Islet precursor cell (in vitro differentiated cells): ENCODE measurements at places on chromosomes 4 and X.

DNA sequence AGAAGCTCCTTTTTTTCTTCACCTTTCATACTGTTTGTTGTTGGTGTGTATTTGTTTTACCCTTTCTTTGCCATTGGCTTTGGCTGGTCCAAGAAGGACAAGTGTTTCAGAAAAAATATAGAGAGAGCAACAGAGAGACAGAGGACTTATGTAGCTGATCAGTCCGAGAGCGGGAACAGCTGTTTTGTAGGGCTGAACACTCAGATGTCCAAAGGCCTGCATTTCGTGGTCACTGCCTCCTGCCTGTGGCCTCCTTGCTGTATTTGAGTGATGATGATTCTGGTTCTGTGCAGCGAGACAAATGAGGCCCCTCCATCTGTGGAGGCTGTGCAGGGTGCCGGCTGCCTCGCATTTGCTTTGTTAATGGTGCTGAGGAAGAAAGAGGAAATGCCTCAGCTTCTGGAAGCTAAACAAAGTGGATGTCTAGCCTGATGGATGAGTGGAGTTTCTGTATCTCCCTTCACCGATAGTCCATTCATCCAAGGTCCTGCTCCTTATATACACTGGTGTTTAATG is 19.8 kb upstream of the STOX2 start:
- no peak for DNase-seq

DNA sequence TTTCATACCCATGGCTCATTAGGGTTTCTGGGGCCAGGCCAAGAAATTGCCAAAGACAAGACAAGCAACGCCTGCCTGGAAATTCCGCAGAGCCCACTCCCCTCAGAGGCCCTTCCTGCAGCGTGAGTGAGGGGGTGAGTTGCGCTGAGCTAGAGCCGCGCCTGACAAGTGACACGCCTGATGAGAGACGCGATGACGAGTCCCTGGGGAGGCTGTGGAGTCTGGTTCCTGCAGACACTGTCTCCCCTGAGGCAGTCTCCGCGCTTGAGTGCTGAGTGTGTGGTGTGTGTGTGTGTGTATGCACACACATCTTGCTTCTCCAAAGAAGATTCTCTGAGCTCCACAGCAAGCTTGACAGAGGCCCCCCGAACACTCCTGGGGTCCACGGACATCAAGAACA is 269.8 kb downstream of the BCOR start:
- DNase-seq: peak; percentile 76

GRCh38 chr4:79413886-79414285 is 5.9 kb upstream of the GK2 start:
- no peak for DNase-seq

GRCh38 chr4:140103676-140104075 is 50.3 kb downstream of the MAML3 start:
- DNase-seq: no peak

- DNase-seq: no peak
Measured at GRCh38 chr4:11106759-11107158, 321.9 kb downstream of the HS3ST1 start.

DNA sequence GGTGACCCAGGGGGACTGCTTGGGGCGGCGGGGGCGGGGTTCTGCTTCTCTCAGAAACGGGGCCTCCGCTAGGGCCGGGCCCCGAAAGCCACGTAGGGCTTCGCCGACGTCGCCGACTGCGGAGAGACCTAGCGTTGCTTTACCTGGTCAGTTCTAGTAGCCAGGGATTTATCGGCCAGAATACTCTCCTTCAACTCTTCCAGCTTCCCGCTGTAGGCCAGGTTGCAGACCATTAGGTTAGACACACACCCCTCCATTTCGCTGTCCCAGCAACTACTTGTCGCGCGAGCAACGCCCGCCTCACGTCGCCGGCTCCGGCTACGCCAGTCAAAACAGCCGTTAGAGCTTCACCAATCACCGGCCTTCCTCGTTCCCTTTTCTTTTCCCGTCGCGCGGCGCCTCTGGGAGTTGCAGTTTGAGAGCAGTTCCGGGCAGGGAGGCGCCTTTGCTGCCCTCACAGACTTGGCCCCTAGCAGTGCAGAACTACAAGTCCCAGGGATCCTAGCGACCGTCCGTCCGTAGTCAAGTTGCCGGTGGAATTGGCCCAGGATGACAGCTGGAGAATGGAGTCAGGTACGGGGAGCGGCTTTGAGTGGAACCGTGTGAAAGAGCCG is at the start of the genes ATG4A and PSMD10:
TSS of gene ATG4A (plus strand) at position 515 of the 614 bp plus-strand sequence. CDS start at position 564, 49 bp downstream.
TSS of gene PSMD10 (minus strand) at position 279 of the 614 bp plus-strand sequence. CDS start at position 257, 22 bp downstream.
- peak; percentile 99 for DNase-seq

DNA sequence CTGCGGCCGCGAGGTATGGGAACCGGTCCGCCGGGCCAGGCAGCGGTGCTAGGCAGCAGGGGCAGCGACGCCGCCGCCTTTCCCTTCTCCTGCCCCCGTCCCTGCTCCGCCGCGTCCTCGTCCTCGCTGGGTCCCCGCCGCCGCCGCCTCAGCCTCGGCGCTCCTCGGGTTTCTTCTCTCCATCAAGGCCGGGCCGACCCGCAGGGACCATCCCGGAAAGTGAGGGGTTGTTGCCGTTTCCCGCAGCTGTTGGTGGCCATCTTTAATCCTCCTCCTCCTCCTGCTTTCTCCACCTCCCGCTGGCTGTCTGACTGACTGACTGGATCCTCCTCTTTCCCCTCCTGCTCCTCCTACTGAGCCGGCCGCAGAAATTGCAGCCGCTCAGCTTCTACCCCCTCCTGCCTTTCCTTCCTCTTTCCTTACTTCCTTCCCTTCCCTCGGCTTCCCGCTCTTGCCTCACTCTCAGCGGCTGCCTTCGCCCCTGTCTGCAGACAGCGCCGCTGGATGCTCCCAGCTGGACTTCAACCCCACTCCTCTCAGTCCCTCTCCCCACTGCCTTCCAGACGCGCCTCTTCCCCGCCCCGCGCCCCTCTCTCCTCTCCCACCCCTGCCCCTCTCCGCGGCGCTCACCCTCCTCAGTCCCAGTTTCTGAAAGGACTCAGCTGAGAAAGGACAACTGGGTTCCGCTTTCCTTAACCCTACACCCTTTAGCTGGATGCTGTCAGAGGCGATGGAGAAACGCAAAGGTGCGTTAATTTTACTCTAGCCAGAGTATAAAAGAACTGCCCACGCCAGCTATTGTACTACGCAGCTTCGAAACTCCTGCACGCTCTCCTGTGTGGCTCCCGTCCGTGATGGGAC is at the start of gene WDFY3:
TSS of gene WDFY3 (minus strand) at position 309 of the 861 bp plus-strand sequence. CDS start 106,099 bp downstream, outside the sequence.
- peak; percentile 94 for DNase-seq

DNA sequence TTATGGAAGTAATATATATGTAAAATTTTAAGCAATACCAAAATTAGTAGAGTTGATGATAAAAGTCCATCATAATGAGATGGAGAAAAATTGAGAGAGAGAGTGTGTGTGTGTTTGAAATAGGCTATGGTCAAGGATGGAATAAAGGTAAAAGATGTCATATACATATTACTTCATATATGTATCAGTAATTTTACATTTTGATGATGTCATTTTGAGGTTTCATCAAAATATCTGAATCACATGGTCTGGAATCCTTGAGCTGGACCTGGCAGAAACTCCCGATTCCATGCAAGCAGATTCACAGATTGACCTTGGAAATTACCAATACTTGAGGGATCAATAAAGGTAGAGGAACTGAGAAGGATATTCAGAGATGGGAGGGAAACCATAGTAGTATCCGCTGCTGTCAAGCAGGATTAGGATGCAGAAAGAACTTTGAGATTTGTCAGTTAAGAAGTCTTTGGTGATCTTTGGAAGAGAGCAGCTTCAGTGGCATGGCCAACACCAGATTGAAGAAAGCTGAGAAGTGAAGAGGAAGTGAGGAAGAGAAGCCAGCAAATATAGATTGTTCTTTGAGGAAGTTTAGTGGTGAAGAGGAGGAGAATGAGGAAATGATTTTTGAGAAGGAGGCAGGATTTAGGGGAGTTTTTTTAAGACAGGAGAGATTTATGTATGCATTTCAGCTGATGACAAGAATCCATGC is 21.5 kb downstream of the DNAAF6 start:
- no peak for DNase-seq

DNA sequence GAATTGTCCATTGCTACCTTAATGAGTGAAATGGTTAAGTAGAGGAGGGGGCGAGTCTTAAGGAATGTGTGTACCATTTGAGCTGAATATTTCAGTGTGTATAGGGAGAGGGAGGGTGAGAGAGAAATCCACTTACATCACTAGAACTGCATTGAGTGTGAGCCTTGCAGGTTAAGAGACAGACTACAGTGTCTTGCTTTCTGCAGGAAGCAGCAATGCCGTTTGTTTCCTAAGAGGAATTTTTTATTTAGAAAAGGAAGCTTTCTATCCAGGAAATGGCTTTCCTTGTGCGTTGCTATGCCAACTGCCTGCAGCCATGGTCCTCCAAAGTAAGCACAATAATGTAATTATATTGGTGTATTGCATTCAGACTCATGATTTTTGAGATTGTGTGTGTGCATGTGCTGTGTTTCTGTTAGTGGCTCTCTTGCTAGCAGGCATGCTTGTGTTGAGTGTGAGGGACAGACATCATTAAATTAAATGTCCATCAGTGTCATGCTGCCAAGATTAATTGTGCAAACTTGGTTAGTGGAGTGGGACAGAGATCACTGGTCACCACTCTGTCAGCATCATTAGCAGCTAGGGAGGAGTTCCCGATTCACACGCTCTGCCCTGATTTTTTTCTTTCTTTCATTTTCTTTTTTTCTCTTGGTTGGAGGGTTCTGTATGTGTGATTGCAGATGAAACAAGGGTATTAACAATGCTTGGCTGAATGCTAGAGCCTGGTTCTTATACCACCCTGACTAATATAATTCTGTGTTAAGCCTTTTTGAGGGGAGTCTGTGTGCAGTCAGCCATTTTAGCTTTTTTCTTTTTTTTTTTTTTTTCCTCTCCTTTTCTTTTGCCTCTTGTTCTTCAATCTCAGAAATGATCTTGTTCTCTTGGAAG is 164.3 kb downstream of the RAPGEF2 start:
- no peak for DNase-seq

GRCh38 chr4:128379860-128380259 is 92.2 kb upstream of the PGRMC2 start:
- peak; percentile 60 for DNase-seq

DNA sequence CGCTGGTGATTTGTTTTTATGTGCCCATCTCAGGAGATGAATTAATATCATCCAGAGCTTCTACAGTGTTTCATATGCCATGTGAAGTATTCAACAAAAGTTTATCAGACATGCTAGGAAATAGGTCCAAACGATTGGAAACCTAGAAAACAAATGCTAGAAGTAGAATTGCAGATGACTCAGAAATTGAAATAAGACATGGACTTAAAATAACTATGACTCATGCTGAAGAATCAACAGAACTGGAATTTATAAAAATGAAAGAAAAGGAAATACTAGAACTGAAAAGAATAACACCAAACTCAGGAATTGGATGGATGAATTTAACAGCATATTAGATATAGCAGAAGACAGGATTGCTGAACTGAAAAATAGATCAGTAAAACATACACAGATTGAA is 172.7 kb upstream of the GIMD1 start:
- no peak for DNase-seq

DNA sequence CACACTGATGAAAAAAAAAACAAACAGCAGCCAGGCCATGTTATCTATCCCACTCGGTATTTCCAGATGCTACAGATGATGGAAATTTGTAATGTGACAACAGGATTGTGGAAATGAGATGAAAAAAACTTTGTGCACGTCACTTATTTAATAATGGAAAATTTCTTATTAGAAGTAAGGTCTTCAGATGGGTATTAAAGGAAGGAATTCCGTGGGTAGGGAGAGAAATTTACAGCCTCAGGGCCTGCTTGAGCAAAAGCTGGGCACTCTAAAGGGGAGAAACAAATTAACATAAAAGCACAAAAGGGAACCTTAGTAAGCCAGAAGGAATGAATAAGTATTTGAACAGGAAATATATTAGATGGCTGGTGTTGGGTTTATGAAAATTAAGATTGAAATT is 4.2 kb upstream of the PKD2 start:
- DNase-seq: no peak

DNA sequence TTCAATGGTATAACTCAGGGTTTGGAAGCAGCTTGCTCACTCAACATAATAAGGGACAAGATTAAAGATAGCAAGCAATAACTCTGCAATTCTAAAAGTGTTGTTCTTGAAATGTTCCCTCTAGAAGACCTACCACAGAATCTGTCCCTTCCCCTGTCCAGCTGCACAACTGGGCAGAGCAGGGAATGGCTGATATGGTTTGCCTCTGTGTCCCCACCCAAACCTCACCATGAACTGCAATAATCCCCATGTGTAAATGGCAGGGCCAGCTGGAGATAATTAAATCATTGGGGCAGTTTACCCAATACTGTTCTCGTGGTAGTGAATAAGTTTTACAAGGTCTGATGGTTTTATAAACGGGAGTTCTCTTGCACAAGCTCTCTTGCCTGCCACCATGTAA is 19.1 kb downstream of the PRDM5 start:
- DNase-seq: no peak

DNA sequence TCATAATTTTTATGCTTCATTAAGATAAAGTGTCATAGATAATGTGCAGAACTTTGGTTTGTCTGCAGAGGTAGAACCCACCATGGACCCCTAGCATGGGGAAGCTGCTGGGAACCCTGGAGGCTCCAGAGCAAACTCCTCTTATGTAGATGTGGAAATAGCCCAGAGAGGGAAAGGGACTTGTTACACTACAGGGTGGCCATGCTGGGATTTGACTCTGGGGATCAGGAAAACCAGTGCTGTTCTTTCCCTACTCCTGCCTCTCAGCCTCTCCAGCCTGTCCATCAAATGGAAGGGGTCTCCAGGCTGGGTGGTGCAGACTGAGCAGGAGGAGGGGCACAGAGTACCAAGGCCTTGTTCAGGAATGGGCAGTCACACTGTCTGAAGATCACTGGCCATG is 54.2 kb downstream of the MSX1 start:
- DNase-seq: peak; percentile 21

- DNase-seq: no peak
Measured at GRCh38 chrX:130082244-130083106, 27.8 kb downstream of the ELF4 start.

DNA sequence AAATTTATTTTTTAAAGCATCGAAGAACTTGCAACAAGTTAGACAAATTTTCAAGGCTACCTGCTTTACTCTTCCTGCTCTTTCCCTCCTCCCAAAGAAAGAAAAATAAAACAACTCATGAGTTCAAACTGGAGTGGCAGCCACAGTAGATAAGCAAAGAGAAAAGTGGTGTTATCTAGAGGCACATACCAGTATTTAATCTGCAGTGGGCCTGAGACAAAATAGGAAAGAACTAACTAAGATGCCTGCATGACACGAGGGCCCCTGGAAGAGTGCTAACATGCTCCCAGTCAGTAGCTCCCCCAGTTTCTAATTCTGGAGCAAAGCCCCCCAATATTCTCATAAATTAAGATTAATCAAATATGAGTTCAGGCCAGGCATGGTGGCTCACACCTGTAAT is 7.9 kb downstream of the ARL9 start:
- DNase-seq: no peak
